ENCODE measurements at places on chromosomes 2 and 18.

DNA sequence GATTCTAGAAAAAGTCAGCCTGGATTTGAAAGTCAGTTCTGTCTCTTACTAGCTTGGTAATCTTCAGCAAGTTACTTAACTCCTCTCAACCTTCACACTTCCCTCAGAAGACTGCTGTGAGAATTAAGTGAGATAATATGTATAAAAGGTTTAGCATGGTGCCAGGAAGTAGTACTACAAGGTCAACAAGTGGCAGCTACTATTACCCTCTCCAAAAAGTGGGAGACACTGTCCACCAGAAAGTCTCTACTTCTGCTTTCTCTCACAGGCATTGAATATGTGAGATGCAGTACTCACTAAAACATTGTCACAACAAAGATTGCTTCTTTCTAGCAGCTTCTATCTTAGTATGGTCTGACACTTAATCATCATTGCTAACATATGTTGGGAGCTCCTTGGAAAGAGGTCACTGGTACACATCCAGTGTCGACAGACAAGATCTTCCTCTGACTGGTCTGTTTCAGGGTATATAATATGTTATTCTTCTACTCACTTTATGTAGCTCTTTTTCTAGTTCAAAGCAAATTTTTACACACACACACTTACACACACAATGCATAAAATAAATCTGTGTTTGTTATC, 47.9 kb downstream of the DOCK10 start:
- no peak for DNase-seq

GRCh38 chr18:12099160-12099559, 5.5 kb downstream of the ANKRD62 start:
- no peak for DNase-seq

DNA sequence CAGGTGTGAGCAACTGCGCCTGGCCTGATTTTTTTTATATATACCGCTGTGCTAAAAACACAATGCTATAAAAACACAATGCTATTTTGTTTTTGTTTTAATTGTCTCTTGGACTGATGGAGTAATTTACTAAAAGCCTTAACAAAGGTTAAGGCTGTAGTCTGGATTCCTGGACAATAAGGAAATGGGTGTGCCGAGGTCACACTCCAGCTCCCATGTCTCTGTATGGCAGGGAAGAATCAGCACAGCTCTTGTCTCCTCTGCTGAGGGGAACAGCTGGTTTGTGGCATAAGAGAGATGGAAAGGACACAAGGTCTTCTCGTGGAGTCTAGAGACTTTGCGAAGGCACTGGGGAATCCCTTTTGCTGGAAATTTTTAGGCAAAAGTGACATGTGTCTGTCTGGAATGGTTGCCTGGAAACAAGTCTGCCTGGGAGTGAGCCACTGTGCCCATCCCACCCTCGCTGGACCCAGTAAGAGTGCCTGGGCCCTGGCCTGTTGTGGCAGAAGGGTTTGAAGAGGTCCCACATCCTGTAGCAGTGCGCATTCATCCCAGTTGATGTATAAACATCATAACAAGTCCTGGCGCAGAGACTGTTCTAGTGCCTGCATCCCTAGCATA, 73.1 kb downstream of the MAPK4 start:
- DNase-seq = no peak

DNA sequence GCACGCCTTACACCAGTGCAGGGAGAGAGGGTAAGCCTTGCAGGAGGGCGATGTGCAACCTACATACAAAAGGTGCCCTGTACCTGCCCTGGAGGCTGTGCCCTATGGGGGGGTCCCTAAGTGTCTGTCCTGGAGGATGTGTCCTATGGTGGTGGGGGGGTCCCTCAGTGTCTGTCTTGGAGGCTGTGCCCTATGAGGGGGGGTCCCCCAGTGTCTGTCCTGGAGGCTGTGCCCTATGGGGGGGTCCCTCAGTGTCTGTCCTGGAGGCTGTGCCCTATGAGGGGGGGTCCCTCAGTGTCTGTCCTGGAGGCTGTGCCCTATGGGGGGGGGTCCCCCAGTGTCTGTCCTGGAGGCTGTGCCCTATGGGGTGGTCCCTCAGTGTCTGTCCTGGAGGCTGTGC, 216.6 kb downstream of the HDAC4 start:
- DNase-seq = no peak

- no peak for DNase-seq
Measured at GRCh38 chr2:85779641-85780315, 26.0 kb downstream of the ATOH8 start.

DNA sequence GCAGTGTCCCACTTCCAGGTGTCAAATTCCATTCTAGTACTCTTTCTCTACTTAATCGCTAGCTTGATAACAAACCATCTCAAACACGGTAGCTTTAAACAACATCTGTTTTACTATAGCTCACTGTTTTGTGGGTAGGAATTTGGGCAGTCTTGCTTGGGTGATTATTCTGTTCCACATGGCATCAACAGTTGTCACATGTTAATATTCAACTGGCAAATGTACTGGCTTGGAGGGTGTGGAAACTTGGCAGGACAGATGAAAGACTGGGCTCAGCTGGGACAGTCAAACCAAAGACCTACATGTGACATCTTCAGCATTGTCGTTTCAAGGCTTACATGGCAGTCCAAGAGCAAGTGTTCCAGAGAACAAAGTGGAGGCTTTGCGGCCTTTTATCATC, 241.8 kb downstream of the PTH2R start:
- no peak for DNase-seq

GRCh38 chr2:41602341-41602740, 445.5 kb upstream of the PKDCC start:
- DNase-seq = no peak

DNA sequence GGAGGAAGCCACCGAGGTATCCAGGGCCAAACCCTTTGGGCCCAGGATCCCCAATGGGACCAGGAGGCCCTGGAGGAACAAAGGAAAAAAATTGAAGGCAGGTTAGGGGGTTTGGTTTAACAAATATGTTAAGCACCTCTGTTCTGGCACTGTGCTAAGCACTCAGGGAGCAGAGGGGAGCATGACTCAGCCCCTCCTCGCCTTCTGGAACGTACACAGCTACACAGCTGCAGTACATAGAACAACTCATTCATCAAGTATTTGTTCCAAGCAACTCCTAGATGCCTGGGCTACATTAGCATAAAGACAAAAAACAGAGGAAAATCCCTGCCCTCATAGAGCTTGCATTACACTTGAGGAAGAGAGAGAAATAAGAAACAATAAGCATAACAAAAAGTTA, 153.6 kb downstream of the COL4A4 start:
- DNase-seq = no peak

- DNase-seq = no peak
Measured at GRCh38 chr18:50091509-50092244, 103.3 kb downstream of the MYO5B start.

- no peak for DNase-seq
Measured at GRCh38 chr2:184597571-184597991, 748 bp upstream of the ZNF804A start.

DNA sequence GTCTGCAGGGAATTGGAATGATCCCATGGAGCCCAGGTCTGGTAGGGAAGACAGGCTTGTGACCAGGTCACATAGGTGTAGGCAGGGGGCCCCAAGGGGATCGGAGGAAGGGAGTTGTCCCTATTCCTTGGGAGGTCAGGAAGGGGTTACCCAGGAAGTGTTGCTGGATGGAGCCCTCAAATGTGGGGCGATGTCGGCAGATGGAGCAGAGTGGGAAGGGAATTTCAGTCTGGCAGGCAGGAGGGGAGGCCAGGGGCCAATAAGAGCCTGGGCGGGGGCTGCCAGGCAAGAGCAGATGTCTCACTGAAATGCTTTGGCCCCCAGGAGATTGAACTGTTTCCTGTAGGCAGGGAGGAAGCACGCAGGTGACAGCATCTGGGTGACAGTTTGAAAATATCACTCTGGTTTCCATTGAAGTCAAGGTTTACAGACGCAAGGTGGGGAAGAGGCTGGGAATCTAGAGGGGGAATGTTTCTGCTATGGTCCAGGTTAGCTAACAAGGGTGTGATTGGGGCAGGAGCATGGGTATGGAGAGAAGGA, 81.5 kb upstream of the SMAD2 start:
- DNase-seq = no peak

DNA sequence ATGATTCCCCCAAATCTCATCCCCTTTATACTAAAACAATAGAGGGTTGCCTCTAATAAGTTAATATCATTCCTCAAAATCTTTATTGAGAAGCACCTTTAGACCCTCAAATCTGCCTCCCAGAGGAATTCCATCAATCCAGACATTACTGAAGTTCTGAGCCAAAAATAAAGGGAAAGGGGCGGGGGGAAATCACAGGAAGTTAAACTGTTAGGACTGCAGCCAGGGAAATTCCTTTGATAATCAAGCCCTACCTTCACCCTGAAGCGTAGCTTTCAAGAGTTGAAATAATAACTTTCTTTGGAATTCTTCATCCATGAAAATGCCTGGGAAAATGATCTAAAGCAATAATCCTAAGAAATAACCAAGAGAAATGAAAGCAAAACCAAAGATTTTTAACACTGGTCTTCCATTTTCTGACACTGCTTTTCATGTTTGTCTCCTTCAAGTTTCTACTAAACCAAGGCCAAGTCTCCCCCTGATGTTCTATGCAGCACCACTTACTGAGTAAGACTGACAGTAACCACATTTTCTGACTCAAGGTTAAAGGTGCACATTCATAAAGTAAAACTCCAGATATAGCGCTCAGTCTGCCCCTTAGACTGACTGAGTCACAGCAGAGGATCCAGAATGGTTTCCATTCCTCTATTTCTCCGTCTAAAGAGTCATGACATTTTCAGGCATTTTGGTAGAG, 78.2 kb downstream of the TCF4 start:
- DNase-seq = no peak

DNA sequence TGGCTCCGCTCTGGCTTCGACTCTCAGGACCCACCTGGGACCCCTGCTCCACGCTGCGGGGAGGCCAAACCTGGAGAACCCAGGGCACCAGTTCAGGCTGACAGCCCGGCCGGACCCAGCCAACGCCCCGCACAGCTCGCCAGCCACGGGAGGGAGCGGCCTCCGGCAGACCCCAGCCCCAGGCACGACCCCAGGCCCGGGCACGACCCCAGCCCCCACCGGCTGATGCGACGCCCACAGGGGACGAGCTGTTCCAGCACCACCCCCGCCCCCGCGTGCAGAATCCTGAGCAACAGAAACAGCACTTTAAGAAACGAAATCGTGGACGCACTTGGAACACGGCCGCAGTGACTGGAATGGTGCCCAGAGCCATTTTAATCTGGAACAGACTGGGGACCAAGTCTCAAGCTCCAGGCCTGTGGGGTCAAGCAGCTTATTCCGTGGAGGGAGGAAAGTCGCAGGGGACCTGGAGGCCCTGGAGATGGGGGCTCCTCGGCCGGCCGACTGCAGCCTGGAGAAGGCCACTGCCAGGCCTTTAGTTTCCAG, 74.2 kb downstream of the MBP start:
- DNase-seq = no peak

- no peak for DNase-seq
Measured at GRCh38 chr18:78525366-78526111, 454.1 kb upstream of the SALL3 start.

DNA sequence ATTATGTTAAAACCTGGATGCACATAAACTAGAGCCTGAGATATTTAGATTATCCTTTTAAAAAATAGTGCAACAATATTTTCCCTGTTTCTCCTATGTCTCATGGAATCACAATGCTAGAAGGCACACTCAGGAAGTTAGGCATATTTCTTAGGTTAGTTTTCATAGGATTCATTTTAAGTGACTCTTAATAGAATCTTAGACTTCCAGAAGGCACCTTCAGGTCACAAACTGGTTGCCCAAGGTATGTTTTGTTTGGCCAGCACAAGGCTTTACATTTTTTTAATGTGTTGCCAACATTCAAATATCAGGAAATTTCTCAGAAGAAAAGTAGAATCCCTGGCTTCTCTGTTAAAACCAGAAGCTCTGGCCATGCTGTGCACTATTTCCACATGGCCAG, 129.3 kb downstream of the LNPK start:
- DNase-seq = no peak

DNA sequence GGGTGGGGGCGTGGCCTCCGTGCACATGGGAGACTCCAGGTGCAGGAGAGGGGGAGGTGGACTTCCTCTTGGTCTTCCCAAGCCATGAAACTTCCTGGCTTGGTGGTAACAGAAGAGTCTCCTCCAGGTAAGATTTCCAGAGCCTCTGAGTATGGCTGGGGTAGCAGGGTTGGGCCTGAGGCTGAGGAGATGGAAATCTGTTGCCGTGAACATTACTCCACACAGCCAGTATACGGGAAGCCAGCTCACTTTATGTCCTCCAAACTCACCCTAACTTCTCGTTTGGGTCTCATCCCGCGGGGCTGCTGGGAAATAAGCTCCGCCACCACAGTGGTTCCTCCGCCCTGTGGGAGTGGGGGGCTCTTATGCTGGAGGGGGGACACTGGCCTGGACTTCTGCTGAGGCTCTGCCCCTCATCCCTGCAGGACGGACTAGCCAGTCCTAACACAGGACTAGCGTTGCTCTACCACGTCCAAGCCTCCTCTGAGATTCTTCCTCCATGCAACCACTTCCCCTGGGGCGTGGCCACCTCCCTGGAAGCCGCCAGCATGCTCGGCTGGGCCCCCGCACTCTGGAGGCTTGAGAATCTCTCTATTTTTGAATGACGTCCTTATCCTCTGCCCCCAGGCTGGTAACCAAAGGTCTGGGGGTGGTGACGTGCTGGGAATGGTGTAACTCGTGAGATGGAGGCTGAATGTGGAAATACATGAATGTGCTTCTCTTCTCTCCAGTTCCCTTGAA, 777 bp upstream of the RAB17 start:
- DNase-seq = no peak

DNA sequence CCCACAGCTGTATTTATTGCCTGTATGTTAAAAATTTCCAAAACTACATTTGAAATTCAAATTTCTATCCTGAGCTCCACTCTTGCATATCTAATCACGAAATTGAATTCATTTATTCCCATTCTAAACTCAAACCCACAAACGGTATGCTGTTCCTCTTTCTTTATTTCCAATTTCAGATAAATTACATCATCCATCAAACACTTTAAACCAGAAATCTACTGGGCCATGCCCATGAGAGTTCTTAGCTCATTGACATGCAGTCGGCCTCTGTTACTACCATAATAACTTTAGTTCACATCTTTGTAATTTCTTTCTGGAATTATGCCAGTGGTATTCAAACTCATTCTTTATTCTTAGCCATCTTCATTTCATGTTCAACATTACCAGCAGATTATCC, 100.3 kb downstream of the COL3A1 start:
- no peak for DNase-seq

DNA sequence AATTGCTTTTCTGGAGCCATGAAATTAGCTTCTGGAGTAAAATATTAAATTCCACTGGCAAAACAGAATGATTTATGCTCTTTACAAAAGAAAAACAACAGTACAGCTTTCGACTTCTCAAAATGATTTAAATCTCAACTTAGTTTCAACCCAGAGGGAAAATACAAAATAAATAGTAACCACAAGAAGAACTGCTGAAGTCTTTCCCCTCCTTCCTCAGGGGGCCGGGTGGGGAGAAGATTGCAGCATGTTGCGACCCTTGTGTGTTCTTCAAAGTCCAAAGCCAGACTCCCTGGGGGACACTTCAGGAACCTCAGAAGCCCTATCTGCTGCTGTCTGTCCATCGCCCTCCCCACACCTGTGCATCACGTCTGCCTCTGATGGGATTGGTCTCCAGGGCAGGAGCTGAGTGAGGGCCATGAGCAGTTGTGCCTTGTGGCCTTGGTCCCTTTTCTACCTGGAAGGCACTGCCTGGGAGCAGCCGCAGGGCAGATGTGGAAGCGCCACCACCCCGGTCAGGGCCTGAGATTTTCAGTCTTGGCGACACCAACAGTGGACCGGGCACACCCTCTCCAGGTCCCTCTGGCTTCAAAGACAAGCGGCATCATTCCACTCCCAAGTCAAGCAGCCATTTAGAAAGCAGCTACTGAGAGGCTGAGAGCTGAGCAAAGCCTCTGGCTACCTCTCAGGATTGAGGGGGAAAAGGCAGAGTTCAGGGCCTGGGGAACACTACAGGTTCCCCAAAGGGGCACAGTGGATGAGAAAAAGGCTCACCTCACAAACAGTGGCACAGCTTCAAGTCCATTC, 210.1 kb upstream of the RAB6C start:
- no peak for DNase-seq
